NCI-H460 (cell line): ENCODE measurements at places on chromosomes 3 and 15. TPM values are rescaled to one million over a fixed set of nuclear protein-coding genes. Genes with fewer than 3 reads are reported as not detected.

DNA sequence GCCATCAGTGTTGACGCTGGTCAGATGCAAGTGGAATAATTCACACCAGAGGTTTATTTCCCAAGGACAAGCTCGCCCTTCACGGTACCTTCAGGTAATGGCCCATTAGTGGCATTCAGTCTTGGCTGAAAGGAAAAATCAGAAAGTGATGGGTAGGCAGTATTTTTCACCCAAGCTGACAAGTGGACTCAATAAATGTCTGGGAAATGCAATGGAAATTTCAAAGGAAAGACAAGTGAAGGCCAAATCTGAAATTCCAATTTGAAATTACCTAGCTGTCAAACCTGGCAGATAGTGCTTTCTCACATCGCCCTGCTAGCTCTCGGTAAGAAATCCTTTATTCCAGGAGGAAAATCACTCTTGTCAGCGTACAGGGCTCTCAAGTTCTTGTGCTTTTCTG is 413.5 kb downstream of the OCA2 start:
- no peak for DNase-seq

DNA sequence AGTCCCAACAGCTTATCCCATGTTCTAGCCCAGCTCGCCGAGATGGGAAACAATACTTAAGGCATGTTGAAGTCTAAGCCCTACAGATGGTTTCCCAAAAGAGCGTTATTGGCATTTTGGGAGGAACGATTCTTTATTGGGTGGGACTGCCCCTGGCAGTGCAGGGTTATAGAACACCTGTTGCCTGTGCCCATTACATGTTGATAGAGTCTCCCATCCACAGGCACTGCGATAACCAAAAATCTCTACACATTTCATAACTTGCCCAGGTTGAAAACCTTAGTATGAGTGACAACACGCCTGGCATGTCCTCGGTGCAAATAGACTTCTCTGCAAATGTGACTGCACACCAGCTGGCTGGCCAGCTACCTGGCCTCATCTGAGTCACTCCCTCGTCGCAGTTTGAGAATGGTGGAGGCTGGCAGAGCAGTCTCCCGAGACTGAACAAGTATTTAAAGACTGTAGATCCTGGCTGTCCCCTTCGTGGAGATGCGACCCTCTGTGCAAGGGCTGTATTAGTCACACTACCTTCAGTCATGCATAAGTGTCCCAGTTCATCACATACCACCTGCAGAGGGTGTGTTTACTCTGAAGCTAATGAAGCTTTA is 18.7 kb downstream of the ZNF80 start:
- DNase-seq, result no peak

Gene GOLGA6L24
- not detected in 2 replicates for total RNA-seq

GRCh38 chr15:78224023-78224411 is 10.3 kb downstream of the ACSBG1 start:
- DNase-seq, result no peak

Gene MKRN3
- not detected in 2 replicates for total RNA-seq

Gene MAP1A
- 7.7 and 7.8 TPM in 2 replicates for total RNA-seq
